ENCODE measurements at places on chromosomes 2 and 18. TPM values are rescaled to one million over a fixed set of nuclear protein-coding genes. Genes with fewer than 3 reads are reported as not detected.

DNA sequence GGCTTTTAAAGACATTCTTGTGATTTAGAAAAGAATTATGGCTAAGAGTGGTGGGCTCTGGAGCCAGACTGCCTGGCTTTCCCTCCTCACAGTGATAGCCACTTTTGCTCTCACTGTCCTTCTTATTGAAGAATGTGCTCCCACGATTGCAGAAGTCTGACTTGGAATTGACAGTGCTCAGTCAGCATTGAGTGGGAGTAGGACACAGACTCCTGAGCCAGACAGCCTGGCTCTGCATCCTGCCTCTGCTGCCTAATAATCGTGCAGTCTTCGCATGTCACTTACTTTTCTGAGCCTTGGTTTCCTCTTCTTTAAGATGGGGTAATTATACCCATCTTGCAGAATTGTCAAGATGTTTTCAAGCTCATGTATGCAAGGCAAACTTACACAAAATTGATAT is 23.3 kb downstream of the SPATS2L start:
- peaks cover 10% of the 10 kb centered on the region for H3K36me3 ChIP-seq
- no peak overlapping the region for H3K4me3 ChIP-seq
- H3K27ac ChIP-seq, result peak overlapping the region; percentile 52
- H3K27me3 ChIP-seq, result peaks cover 5% of the 10 kb centered on the region
- no peak for DNase-seq
- no peaks in the 10 kb centered on the region for H3K4me1 ChIP-seq

GRCh38 chr2:239882781-239883180 is 142.4 kb downstream of the NDUFA10 start:
- DNase-seq, result no peak
- no peaks in the 10 kb centered on the region for H3K27me3 ChIP-seq
- no peak overlapping the region for H3K27ac ChIP-seq
- no peaks in the 10 kb centered on the region for H3K36me3 ChIP-seq
- H3K4me3 ChIP-seq, result no peak overlapping the region
- H3K4me1 ChIP-seq, result peaks cover 25% of the 10 kb centered on the region

GRCh38 chr18:9048808-9049494 is 53.5 kb upstream of the NDUFV2 start:
- H3K27ac ChIP-seq, result no peak overlapping the region
- peaks cover 4% of the 10 kb centered on the region for H3K36me3 ChIP-seq
- no peak for DNase-seq

DNA sequence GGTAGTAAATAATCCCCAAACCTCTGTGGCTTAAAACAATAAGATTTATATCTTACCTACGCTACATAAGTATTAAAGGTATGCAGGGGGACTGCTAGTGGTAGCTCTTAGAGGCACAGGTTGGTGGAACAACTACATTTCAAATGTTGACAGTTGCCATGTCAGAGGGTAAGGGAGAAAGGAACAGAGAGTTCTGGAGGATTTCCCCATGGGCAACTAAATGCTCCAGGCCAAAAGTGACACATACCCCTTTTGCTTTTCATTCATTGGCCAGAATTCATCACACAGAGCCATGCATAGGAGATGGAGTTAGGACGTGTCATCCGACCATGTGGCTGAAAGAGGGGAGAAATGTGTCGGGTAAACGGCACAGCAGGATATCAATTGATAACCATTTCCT is 133.2 kb downstream of the NAPG start:
- H3K27me3 ChIP-seq, result peaks cover 3% of the 10 kb centered on the region
- H3K4me3 ChIP-seq, result no peak overlapping the region
- no peaks in the 10 kb centered on the region for H3K4me1 ChIP-seq
- no peak for DNase-seq

DNA sequence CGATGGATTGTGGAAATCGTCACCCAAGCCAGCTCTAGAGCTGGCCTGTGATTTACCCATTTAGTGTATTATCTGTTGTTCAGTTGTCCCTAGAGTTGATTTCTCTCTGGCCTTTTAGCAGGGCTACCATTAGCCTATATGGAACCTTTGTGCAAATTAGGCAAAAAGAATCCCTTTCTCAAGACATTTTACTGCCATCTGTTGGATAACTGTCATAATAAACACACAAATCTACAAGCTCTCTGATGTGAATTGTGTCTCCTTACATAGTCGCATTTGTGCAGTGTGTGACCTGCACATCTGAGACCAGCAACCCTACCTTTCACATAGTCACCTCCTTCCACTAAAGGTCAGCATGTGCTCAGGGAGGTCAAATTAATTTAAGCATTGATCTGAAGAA is 34.0 kb downstream of the LOXHD1 start:
- no peaks in the 10 kb centered on the region for H3K36me3 ChIP-seq
- no peak overlapping the region for H3K4me3 ChIP-seq
- H3K27ac ChIP-seq, result peak overlapping the region; percentile 84
- peaks cover 19% of the 10 kb centered on the region for H3K4me1 ChIP-seq
- peaks cover 5% of the 10 kb centered on the region for H3K27me3 ChIP-seq
- DNase-seq, result no peak

DNA sequence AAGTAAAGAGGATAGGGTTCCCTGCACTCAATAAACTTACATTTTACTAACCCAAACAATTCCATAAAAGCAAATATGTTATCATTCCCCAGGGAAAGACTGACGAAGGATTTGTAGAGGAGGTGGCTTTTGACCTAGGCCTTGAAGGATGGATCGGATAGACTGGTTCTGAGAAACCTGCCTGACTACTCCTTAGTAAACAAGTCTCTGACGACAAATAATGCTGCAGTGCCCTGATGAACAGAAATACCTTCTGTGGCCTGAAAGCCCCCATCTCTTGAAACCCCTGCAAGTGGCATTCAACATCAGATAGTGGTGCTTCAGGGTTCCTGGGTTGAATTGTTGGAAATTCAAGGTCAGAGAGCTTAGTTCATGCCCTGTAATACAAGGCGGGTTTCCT is 19.2 kb downstream of the PRKCE start:
- no peaks in the 10 kb centered on the region for H3K36me3 ChIP-seq
- peaks cover 24% of the 10 kb centered on the region for H3K4me1 ChIP-seq
- H3K27ac ChIP-seq, result no peak overlapping the region
- H3K4me3 ChIP-seq, result no peak overlapping the region
- no peak for DNase-seq
- no peaks in the 10 kb centered on the region for H3K27me3 ChIP-seq

DNA sequence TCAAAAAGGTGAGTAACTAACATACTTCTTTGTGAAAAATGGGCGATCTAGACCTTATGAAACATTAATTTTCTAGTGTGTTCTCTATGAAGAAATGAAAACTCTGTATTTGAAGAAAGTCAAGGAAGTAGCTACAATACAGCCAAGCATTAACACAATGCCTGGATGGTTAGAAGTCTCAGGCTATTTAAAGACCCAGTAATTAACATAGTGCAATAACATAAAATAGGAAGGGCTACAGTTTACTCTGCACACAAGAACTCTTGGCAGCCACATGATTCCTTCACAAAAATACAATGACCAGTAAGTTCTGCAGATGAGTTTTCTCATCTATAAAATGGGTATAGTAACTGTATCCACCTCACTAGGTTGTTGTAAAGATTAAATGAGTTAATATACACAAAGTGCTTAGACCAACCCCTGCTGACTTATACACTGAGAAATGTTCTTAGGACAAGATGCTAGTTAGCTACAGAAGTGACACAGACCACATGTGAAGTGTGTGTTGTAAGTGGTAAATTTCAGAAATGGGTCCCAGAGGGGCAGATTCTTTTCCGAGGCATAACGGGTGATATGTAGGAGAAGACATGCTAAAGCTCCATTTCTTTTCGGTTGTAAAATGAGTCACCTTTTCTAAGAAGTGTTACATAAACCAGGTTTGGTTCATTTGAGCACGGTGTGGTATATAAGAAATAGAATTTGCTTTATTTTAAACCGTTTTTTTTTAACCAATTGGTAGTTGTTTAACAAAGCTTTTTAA is 61.8 kb downstream of the CXCR4 start:
- H3K4me3 ChIP-seq, result no peak overlapping the region
- no peak overlapping the region for H3K27ac ChIP-seq
- DNase-seq, result no peak
- H3K27me3 ChIP-seq, result no peaks in the 10 kb centered on the region

DNA sequence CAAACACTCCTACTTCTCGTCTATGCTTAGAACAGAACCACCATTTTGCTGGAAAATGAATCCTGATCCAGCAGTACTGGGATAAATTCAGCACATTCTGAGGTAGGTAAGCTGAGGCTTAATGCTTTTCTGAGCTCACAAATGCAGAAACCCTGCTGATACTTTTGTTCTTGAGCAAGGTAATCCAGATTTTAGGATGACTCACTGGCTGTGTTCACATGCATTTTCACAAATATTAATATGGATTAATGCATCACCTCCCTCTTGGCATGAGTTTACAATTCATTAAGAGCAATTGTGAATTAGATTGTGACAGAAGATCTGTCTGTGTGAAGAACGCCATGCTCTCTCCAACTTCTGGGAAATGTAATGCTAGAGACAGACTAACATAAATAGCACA is 42.2 kb downstream of the RAD51AP2 start:
- H3K4me3 ChIP-seq, result no peak overlapping the region
- H3K27ac ChIP-seq, result no peak overlapping the region
- H3K27me3 ChIP-seq, result peaks cover 2% of the 10 kb centered on the region
- no peak for DNase-seq
- H3K36me3 ChIP-seq, result no peaks in the 10 kb centered on the region

DNA sequence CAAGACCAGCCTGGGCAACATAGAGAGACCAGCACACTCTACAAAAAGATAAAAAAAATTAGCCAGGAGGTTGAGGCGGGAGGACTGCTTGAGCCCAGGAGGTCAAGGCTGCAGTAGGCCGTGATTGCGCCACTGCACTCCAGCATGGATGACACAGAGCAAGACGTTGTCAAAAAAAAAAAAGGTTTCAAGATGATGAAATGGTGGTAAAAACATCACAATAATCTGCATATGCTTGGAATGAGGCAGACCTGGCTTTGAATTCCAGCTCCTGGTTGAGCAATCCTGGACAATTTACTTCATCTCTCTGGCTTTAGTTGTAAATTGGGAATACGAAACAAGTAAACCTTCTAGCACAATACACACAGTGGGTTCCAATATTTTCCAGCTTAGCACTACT is 24.1 kb downstream of the USP40 start:
- no peak overlapping the region for H3K27ac ChIP-seq
- no peaks in the 10 kb centered on the region for H3K36me3 ChIP-seq
- H3K4me1 ChIP-seq, result no peaks in the 10 kb centered on the region
- H3K4me3 ChIP-seq, result no peak overlapping the region

DNA sequence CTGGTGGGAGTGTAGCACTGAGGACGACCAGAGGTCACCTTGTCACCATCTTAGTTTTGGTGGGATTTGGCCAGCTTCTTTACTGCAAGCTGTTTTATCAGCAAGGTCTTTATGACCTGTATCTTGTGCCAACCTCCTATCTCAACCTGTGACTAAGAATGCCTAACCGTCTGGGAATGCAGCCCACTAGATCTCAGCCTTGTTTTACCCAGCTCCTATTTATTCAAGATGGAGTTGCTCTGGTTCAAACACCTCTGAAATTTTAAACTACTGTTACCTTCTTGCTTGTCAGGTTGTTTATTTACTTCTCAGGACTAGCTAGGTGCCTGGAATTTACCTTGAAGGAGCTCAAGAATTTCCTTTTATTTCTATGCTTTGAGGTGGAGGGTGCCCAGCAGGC is 9.5 kb upstream of the KCNG3 start:
- H3K36me3 ChIP-seq, result no peaks in the 10 kb centered on the region
- peaks cover 2% of the 10 kb centered on the region for H3K27me3 ChIP-seq
- no peaks in the 10 kb centered on the region for H3K4me1 ChIP-seq
- DNase-seq, result no peak
- no peak overlapping the region for H3K4me3 ChIP-seq

DNA sequence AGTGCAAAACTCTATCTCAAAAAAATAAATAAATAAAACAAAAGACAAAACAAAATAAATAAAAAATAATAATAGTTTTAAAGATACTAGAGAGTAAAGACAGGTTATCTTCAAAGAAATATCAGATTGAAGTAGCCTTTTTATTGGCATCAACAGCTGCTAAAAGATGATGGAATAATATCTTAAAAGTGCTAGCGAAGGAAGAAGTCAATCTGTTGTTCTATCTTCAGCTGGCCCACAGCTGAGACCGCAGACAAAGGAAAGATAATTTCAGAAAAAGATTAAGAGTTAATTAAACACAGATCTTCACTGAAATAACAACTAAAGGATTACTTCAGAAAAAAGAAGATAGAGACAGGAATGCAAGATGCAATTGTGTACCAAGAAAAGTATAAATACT is 130.2 kb upstream of the PKDCC start:
- H3K27ac ChIP-seq, result no peak overlapping the region
- H3K36me3 ChIP-seq, result no peaks in the 10 kb centered on the region
- H3K4me1 ChIP-seq, result no peaks in the 10 kb centered on the region

DNA sequence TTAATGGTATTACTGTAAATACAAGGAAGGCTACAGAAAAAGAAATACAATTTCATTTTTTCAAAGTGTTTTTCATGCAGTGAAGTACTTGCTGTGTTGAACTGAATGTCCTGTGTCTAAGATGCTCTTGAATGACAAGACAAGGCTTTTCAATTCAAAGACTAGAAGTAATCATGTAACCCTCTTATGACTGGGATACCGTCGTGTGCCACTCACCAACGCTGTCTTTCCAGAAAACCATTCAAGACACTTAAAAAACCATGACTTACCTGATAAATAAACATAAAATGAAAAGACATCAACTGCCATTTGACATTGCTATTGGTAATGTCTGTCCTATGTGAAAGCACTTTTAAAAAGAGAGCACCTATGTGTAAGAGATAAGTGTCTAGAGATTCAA is 183.1 kb upstream of the DPP10 start:
- no peaks in the 10 kb centered on the region for H3K27me3 ChIP-seq
- H3K36me3 ChIP-seq, result no peaks in the 10 kb centered on the region
- H3K4me1 ChIP-seq, result no peaks in the 10 kb centered on the region
- DNase-seq, result no peak
- no peak overlapping the region for H3K27ac ChIP-seq
- no peak overlapping the region for H3K4me3 ChIP-seq

DNA sequence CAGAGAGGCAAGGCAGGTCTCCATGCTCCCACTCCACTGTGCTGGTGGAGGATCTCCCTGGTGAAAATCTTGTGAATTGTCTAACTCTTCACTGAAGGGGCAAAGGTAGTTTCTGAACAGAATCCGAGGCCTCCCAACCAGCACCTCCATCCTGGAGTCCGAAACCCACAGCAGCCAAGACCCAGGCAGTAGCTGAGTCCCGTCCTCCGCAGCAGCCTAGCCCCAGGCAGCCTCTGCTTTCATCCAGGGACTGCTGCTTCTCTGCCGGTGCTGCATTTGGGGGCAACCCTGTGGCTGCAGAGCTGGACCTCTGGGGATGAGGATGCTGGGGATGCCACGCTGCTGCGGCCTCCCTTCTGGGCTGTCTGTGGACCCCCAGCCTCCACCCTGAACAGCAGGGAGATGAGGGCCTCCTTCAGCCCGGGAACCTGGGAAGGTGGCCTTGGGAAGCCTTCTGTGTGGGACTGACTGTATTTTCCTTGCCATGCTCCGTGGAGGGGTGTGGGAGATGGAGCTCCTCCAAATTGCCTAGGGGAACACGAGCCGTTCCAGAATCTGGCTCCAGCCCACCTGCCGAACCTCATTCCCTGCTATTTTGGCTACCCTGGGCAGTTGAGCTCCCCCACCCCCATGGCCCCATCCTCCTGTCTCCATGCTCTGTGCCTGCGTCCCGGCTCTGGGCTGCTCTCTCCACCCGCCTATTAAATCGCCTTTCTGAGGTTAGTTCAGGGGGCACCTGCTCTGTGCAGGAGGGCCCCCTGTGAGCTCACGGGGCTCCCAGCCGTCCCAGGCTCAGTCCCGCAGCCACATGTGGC is 48.2 kb downstream of the GREB1 start:
- H3K36me3 ChIP-seq, result peaks cover 27% of the 10 kb centered on the region
- no peak overlapping the region for H3K27ac ChIP-seq
- no peak overlapping the region for H3K4me3 ChIP-seq
- DNase-seq, result no peak

The FEZ2 gene
- 40.8 TPM for total RNA-seq

The NFATC1 gene
- total RNA-seq, result 40.6 TPM

The KIAA2012 gene
- 0.08 TPM for total RNA-seq

The GALM gene
- total RNA-seq, result 13.0 TPM

The ANKRD30B gene
- not detected for total RNA-seq

The SERPINB12 gene
- total RNA-seq, result not detected

The ADRA2B gene
- 0.46 TPM for total RNA-seq

The RNU2-63P gene
- total RNA-seq, result 6.9 TPM

Measured in endothelial cell (in vitro differentiated cells).